ENCODE measurements at places on chromosomes 13 and 19.
A peak's percentile ranks its signal among the peaks of the same experiment; 100 is the strongest.

DNA sequence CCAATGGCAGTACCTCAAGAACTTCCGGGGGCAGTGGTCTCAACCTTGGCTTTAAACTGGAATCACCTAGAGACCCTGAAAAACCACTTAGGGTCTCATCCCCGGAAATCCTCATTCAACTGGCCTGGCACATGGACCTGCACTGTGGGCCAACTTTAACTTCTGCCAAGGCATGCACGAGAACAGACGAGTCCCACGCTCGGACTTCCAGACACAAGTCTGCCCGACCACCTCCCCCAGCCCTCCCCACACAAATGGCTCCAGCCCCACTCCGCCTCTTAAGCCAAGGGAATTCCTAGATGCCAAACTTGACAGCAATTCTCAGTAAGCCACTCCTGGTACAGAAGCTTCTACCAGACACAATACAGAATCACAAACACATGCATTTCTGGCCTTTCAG lies 114.0 kb downstream of the STK24 start:
- no peak for DNase-seq

DNA sequence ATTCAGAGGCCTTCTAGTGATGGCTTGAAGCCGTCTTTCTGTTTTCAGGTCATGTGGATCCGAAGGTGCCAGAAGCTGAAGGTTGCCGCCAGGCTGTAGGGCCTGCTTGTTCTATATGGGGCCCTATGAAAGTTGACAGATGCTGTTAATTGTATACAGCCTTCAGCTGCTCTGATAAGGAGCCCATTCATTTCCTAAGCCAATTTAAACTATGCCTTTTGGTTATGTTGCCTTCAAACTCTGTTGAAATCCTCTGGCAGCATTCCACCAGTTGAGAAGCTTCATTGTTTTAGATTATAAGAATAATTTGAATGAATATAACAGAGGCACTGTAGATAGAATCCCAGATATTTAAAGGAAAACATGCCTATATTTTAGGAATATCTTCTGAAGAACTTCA lies 34.4 kb downstream of the RAP2A start:
- no peak for DNase-seq

DNA sequence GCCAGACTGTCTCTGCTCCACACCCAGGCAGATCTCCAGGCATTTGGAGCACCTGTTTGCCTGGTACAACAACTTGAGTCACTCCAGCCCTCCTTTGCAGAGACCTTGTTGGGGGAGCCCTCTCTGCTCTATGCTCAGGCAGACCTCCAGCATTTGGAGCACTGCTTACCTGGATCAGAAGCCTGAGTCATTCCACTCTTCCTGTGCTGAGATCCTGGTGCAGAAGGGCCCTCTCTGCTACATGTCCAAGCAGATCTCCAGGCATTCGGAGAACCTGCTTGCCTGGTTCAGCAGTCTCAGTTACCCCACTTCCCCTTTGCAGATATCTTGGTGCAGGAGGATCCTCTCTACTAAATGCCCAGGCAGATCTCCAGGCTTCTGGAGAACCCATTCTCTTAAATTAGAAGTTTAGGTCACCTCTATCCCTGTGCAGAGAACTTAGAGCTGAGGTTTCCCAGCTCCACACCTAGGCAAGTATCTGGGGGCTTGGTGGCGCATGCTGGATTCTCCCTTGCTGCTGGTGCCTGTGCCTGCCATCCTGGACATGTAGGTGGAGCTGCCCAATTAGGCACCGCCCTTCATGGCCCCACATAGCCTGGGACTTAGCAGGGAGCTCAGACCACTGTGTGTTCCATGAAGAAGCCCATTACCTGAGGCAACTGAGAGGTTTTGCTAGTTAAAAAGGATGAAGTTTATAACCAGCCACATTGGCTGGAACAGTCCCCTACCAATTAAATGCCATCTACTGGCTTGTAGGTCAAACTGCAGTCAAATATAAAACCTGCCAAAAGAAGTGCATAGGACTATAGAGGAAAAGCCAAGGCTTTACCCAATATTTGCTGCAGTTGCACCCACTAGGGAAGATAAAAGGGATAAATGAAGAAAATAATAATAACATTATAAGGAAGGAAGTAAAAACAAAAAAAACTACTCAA lies 97.6 kb upstream of the SLITRK6 start:
- DNase-seq, result no peak

GRCh38 chr13:101059793-101060192 lies 356.5 kb downstream of the NALCN start:
- no peak for DNase-seq

GRCh38 chr19:17948931-17949930 lies 16.4 kb downstream of the CCDC124 start:
- DNase-seq, result no peak

- DNase-seq, result peak; percentile 60
These were observed at the start of gene SLC8A2 for GRCh38 chr19:47471733-47472457. TSS of gene SLC8A2 (minus strand) at chr19:47471893. CDS start at chr19:47466403, 5,490 bp downstream.

GRCh38 chr19:7856109-7856591 lies 18.0 kb downstream of the PRR36 start:
- no peak for DNase-seq
